ENCODE measurements at places on chromosomes 13 and 19.

DNA sequence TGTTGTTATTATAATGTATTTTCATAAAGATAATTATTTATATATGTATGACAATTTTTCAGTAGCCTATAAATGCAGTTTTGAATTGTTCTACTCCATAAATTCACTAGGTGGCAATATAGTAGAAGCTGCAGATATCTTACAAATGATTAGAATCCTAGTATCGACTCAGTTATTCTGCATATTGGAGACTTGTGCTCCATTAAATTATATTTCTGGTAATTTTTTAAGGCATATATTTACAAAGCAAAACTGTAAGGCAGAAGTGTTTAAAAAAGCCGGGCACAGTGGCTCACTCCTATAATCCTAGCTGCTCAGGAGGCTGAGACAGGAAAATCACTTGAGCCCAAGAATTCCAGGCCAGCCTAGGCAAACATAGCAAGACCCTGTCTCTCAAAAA lies 58.7 kb downstream of the DPY19L3 start:
- DNase-seq = no peak

- no peak for DNase-seq
Measured at GRCh38 chr13:36819739-36820090, 693 bp downstream of the RFXAP start.

DNA sequence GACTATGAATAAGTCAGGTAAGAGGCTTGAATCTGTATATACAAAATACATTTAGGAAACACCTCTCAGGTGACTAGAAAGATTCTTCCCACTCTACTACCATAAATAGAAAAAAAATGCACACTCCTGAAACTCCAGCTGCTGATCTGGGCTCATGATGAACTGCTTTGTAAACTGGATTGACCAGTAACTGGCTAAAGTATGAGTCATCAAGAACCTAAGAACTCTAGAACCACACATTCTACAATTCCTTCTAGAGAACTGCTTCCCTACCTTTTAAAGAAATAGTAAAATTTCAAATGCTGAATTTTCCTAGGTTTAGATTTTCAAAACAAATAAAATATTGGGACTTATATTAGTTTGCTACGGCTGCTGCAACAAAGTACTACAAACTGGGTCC lies 55.2 kb downstream of the ELF1 start:
- no peak for DNase-seq

DNA sequence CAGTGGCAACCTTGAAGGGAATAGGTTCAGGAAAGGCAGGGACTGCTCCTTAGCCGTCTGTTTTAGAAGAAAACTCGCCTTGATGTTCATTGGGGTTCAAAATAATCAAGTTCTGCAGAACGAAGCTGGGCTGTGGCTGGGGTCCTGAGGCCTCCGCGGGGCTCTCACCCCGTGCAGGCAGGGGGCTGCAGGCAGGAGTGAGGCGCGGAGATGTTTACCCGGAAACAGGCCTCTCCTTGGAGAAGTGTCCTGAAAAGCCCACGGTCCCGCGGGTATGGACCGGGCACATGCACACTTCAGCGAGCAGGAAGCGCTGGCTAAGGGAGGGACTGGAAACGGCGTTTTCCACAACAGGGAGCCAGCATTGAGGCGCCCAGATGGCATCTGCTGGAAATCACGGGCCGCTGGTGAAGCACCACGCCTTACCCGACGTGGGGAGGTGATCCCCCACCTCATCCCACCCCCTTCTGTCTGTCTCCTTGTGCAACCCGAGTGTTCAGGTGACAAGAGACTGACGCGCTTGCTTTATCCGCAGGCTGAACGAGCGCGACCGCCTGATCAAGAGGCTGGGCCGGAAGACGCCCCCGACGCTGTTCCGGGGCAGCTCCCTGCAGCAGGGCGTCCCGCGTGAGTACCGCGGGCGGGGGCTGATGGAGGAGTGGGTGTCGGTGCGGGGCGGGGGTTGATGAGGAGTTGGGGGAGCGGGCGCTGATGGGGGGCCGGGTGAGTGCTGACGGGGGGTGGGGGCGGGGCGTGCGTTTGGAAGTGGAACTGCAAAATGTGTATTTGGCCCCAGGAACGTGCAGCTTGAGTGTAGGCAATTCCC lies 39.6 kb downstream of the SHISA2 start:
- DNase-seq = peak; percentile 30

GRCh38 chr19:12789904-12790619 lies 1.2 kb upstream of the JUNB start:
- DNase-seq = no peak

GRCh38 chr13:108037348-108037747 lies 178.0 kb downstream of the LIG4 start:
- DNase-seq = no peak

DNA sequence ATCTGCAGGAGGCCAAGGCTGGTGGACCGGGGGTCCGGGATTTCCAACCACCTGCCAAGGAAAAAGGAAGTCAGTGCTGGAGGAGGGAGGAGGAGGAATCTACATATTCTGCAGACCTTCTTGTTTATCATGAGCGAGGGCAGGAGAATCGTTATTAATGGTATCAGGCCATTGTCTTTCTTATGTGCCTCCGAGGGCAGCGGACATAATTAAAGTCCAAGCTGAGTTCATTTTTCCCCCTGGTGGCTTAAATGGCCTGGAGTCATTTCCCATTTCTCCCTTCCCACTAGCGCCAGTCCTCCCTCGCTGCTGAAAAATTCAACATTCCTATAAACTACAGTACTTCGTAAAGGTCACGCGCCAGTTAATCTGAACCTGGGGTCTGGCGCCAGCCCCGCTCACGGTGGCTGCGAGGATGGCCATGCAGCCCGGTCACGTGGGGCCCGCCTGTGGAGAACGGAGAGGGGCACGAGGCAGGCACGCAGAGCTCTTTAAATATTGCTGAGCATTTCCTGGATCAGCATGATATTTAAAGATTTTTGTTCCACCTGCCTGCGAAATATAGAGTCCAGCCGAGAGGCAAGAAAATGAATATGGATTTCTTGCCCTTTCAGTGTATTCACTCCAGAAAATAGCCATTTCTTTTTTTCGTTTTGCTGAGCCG lies 85.2 kb upstream of the PCDH8 start:
- DNase-seq = no peak

- DNase-seq = no peak
Measured at GRCh38 chr19:10809651-10810285, 26.2 kb downstream of the TMED1 start.

Data from activated naive CD8-positive, alpha-beta T cell treated with anti-CD3 and anti-CD28 coated beads, Interleukin-2, amount 50 U/mL, for 16 hours (primary cell).